Frontal cortex (tissue), 4 donors: ENCODE measurements at places on chromosomes 6 and 20. TPM values are rescaled to one million over a fixed set of nuclear protein-coding genes. Genes with fewer than 3 reads are reported as not detected.

The TCP11 gene
- 0.41 TPM for total RNA-seq

The UNC5CL gene
- total RNA-seq, result under 0.01 TPM

GRCh38 chr6:27332692-27333641 is 20.9 kb upstream of the POM121L2 start:
- no peak for DNase-seq

DNA sequence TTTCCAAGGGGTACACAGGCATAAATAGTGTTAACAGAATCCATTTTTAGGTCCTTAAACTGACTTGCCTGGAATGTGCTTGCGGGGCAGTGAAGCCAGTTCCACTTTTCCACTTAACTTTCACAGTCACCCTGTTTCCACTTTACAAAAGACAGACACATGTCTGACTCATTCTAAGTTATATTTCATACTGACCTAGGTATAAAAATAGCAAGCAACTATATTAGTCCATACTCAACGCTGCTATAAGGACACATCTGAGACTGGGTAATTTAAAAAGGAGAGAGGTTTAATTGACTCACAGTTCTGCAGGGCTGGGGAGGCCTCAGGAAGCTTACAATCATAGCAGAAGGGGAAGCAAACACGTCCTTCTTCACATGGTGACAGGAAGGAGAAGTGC is 88.2 kb downstream of the MTFR2 start:
- no peak for DNase-seq

GRCh38 chr6:53623497-53623896 is 42.1 kb downstream of the KLHL31 start:
- no peak for DNase-seq
